ENCODE measurements at places on chromosomes 5 and 9.

DNA sequence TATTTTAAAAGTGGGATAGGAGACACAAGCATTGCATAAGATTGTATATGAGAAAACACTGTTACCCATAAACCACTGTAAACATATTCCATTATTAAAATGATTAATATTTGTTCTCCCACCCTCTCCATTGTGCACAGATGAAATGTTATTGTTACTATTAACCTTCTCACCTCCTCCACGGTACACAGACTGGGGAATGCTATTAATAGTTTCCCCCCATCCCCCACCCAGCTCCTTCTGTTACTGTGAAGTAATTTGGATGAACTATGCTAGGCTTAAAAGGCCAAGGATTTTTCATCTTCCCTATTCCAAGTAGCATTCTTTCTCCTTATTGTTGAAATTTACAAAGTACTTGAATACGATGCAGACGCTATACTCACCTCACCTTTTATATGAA, 91.4 kb downstream of the JAKMIP2 start:
- DNase-seq, result no peak

DNA sequence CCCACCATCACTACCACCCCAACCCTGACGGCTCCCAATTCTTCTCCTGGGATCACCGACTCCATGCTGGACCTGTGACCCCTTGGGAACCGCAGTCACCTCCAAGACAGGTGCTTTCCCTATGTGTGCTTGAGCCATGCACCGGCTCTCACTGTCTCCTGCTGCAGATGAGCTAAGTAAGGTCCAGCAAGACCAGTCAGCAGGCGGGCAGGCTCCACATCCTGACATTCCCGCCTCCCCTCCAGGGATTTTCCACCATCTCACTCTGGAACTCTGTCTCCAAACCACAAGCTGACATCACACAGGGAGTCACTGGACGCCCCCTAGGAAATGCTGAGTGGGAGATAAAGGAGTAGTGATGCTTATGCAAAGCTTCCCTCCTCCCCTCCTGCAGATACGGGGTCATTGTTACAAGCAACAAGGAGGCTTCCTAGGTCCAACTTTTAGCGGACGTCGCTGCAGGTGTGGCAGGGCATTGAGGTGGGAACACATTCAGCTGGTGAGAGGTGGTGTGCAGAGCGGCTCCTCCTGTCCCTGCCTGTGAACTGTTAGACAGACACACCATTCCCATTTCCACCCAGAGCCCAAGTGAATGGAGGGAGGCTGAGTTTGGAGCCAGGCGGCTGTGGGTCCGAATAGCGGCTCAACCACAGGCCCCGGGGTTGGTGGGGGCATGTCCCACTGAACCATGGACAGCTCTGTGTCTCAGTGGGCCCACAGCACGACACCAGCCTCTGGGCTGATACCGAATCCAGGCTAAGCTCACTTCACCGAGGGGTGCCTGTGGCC, 129.2 kb upstream of the PHYKPL start:
- peak; percentile 70 for DNase-seq

GRCh38 chr5:179596421-179596820, 27.1 kb downstream of the HNRNPH1 start:
- DNase-seq, result no peak

DNA sequence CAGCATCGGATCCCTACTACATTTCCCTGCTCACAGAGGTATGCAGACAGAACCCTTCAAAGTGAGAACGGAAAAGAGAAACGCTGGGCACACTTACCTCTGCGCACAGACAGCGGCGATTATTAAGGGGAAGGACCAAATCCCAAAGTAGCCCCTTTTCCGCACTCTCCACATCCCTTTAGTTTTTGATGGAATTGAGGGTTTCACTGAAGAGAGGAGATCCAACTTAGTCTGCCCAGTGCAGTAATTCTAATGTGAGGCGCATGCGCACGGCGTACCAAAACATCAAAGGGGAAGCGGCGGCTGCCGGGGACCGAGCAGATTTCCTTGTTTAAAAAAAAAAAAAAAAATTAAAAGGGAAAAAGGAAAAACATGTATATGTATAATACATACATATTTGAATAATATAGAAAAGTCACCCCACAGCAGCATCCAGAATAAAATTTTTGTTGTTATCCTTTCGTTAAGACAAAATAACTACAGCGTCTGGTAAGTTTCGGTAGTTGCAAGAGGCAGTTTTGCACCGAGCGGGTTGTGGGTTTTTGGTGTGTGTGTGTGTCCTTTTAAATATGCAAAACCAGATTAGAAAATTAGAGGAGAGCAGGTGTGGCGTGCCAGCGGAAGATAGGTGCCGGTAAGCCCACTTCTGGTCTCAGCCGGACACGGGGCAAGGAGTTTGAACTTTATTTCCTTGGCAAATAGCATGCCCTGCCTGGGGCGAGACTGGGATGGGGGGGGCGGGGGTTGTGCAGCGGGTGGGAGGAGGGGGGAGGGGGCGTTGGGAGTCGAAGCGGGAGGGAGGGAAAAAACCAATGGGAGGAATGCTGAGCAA, at the start of gene GABRB2:
Gene GABRB2, minus strand, starts transcription at position 256 of the 832 bp plus-strand sequence. Its CDS starts 82 bp downstream, at position 174.
- DNase-seq, result peak; percentile 18

GRCh38 chr5:175520873-175521272, 42.5 kb downstream of the SFXN1 start:
- no peak for DNase-seq

DNA sequence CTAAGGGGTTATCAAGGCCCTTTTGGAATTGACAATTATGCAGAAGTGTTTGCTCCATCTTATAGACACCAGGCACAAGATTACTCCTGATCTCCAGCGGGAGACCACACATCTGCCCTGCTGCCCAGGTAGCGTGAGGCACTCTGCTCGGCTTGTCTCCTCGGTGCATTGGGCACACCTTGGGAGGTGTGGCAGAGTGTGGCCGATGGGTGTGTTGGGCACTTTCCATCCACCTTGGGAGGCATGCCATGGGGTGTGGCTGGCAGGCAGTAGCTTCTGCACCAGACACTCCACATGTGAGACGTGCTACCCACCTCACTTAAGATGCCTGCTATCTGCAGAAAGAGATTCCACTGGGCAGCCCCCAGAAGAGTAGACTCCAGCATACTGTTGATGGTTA, 54.1 kb downstream of the GADD45G start:
- no peak for DNase-seq

GRCh38 chr9:22446589-22446949, at the start of gene DMRTA1:
Gene DMRTA1 (plus strand): TSS chr9:22446824. CDS start chr9:22447066, 242 bp downstream.
- DNase-seq, result peak; percentile 45

All from fibroblast of skin of right quadriceps (primary cell).